Renal cortex interstitium (tissue), 15 donors: ENCODE measurements at places on chromosomes 7 and 10. TPM values are rescaled to one million over a fixed set of nuclear protein-coding genes. Genes with fewer than 3 reads are reported as not detected.

- no peak for DNase-seq
Measured at GRCh38 chr10:13338390-13339110, 9.5 kb downstream of the SEPHS1 start.

GRCh38 chr7:87512906-87513305, 37.4 kb upstream of the ABCB4 start:
- DNase-seq, result no peak

GRCh38 chr10:44978570-44979280, at the start of gene DEPP1:
Gene DEPP1 (minus strand): TSS chr10:44978809. CDS start chr10:44978030, 779 bp downstream.
- DNase-seq, result peak; percentile 95

DNA sequence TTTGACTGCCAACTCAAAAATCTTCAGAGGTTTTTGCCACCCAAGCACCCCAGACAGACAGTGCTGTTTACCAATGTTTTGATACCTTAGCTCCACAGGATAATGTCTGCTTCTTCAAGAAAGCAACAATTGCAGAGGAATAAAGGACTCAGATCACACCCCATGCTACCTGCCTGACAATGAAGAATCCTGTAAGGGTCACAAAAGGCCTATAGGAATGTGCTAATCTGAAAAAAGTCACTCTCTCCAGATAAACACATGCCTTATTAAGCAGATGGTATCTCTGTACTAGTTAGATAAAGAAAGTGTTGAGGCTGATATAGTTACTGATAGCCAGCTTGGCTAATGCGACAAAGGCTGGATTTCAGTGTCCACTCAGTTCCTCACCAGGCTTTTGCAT, 1076.7 kb upstream of the SORCS1 start:
- no peak for DNase-seq

DNA sequence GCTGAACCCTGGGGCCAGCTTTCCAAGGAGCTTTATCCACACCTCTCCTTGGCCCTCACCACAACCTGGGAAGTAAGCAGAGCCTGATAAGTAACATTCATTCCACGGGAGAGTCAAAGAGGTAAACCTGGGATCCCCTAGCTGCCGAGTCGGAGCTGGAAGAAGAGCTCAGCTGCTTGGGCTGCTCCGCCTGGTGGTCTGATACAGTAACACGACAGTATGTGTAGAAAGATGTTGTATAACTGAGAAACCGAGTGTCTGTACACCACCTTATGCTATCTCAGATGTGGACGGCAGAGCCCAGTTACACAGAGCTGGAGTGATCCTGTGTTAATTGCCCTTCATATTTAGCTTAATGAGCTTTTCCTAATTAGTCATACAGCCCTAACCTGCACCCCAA, 151.3 kb upstream of the KMT2E start:
- no peak for DNase-seq

DNA sequence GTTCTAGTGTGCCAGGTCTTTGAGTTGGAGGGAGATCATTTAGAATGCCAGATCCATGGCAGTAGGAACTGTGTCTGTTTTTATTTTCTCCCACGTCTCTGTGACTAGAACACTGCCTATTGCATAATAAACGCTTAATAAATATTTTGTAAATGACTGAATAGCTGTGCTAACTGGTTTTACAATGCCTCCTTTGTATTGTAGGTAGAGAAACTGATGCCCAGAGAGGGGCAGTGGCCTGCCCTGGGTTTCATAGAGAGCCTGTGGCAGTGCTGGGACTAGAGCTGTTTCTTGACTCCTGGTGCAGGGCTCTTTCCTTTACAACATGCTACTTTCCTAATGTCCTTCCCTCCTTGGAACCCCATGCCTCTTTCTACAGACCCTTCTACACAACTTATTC, 2.5 kb downstream of the TAS2R5 start:
- no peak for DNase-seq

The FAM25G gene
- polyA plus RNA-seq, result not detected

The VAX1 gene
- polyA plus RNA-seq, result not detected

DNA sequence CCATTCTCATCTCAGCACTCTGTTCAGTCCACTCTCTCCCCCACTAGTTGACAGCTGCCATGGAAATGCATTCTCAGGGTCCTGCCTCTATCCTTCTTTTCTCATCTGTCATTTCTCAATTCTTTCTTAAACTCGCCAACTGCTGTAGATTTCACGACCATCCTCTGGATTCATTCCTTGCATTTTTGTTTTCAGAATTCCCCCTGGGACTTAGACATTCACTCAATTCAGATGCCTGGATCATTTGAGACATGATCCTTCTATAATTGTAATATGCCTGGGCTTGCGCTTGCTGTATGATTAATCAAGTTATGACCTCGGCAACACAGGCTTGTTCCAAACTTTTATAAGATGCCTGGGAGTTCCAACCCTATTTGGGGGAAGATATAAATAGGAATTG, 104.5 kb downstream of the RAB11FIP2 start:
- DNase-seq, result no peak

- DNase-seq, result peak; percentile 4
Measured at GRCh38 chr10:129467359-129468064, 471 bp downstream of the MGMT start.

DNA sequence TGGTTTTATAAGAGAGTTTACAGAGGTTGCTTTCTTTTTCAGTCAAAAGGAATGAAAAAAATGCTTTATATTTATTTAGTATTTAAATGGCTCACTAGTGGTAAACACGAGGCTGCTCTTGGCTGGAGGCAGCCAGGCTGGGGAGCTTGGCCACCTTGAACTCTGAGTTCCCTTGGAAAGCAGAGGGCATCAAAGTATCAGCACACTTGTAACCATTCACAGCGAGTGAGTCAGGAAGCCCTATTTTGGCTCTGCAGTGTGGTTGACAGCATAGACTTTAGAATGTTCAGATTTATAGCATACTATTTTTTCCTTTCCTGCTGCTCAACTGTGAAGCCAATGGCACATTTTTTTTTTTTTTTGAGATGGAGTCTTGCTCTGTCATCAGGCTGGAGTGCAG, 51.6 kb downstream of the CYCS start:
- DNase-seq, result no peak
